ENCODE measurements at places on chromosomes 3 and 15. TPM values are rescaled to one million over a fixed set of nuclear protein-coding genes. Genes with fewer than 3 reads are reported as not detected.

The PLCH1 gene
- not detected for total RNA-seq

The USP50 gene
- not detected for total RNA-seq

DNA sequence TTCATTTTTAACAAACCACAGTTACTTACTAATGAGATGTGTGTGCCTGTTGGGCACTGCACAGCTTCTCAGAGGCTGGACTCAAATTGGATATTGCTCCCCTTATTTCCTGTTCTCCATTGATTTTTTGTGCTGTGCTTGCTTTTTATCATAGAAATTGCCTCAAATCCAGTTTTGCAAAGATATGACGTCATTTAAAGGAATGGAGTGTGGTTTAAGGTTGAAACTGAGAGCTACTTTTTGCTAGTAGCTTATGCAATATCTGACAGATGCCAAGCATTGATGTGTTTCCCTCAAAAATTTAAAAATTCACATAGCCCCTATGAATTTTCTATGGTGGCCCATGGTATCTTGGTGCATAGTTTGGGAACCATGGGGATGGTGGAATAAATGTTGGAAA is 67.7 kb upstream of the ROPN1 start:
- no peak for DNase-seq

DNA sequence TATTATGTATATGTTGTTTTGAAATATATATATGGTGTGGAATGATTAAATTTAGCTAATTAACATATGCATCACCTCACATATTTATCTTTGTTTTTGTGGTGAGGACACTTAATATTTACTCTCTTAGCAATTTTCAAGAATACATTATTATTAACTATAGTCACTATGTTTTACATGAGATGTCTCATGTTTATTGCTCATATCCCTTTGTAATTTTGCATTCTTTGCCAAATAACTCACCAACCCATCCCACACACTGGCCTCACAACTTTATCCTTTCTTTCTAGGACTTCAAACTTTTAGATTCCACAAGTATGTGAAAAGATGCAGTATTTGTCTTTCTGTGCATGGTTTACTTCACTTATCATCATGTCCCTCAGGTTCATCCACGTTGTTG is 950.2 kb upstream of the CADM2 start:
- no peak for DNase-seq

The FAM81A gene
- total RNA-seq: 0.14 TPM

Measured in naive thymus-derived CD8-positive, alpha-beta T cell (primary cell).